ENCODE measurements at places on chromosomes 2 and 18. TPM values are rescaled to one million over a fixed set of nuclear protein-coding genes. Genes with fewer than 3 reads are reported as not detected.

KANSL3 gene
- 21.1 TPM for total RNA-seq

IL36G gene
- total RNA-seq, result 0.24 TPM

LRP2 gene
- not detected for total RNA-seq

GULP1 gene
- total RNA-seq, result 83.9 TPM

RSAD2 gene
- total RNA-seq, result 3.6 TPM

TXNDC9 gene
- total RNA-seq, result 151 TPM

ALLC gene
- not detected for total RNA-seq

KRCC1 gene
- total RNA-seq, result 36.2 TPM

KYNU gene
- 31.6 TPM for total RNA-seq

MRO gene
- total RNA-seq, result not detected

SLC23A3 gene
- total RNA-seq, result not detected

ANKRD36C gene
- total RNA-seq, result 14.3 TPM

LTBP1 gene
- total RNA-seq, result 150 TPM

EFEMP1 gene
- 3.7 TPM for total RNA-seq

KCNK3 gene
- 2.3 TPM for total RNA-seq

TMEFF2 gene
- total RNA-seq, result 0.10 TPM

C2orf72 gene
- 0.48 TPM for total RNA-seq

PLGLB1 gene
- total RNA-seq, result 0.36 TPM

CNDP1 gene
- not detected for total RNA-seq

TTN gene
- 0.12 TPM for total RNA-seq

HAT1 gene
- 164 TPM for total RNA-seq

CXXC1 gene
- 20.9 TPM for total RNA-seq

C2orf15 gene
- total RNA-seq, result 0.24 TPM
